ENCODE measurements at places on chromosomes 6 and 20.
A peak's percentile ranks its signal among the peaks of the same experiment; 100 is the strongest.

- DNase-seq, result no peak
These were observed 1.4 kb upstream of the BTN3A1 start for GRCh38 chr6:26400626-26401025.

DNA sequence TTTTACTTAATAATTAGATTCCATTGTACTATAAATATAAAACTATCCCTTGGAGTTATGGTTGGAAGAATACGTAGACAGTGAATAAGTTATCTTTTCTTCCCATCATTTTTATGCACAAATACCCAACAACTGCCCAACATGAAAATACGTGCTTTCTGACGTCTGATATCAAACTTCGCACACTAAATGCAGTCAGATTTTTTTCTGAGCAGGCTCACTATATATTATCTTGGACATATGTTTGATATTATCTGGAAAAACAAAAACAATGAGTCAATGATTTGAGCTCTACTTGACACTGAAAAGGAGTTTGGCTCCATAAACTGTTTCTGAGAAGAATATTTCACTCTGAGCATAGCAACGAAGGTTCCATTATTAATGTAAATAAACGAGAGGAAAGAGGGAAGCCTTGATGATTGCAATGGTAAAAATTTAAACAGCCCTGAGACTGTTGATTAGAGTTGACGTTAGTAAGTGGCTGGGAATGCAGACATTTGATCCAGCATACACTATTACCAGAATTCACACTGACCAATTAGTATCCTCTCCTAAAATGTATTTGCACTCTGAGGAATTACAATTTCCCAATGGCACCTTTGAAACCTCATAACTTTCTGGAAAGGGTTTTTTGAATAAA lies 1090.0 kb downstream of the EPHA7 start:
- no peak for DNase-seq

- no peak for DNase-seq
These were observed 20.7 kb downstream of the FOXO3 start for GRCh38 chr6:108581237-108581931.

DNA sequence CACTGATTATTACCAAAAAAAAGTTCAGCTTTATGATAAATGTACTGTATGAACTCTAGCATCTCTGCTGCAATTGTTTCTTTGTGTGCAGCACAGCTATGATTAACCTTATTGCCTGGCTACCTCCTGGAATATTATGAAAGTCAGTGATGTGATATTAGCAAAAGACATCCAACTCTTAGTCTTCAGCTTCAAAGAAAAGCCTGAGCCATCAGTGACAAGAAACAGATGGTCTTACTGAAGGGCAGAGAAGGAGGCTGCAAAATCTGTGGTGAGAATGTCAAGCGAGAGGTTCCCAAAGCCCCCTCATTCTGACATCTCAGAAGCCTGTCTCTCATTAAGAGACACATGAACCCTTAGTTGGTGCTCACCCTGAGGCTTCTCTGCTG lies 89.4 kb upstream of the TNFAIP3 start:
- DNase-seq, result no peak

DNA sequence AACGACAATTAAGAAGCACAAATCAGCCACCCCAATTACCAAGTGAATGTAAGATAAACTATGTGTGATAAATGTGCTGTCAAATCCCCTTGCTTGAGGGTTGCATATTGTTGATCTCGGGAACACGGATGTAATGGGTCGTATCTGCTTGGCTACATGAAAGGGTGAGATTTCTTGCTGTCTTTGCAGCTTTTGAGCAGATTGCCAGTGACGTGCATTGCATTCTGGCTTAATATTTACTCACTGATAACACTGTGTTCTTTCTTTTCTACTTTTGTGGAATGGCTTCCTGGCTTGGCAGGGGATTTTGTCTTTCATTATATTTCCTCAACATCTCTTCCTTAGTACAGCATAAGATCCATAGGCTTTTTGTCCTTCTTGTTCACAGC lies 10.5 kb upstream of the FAM210B start:
- no peak for DNase-seq

DNA sequence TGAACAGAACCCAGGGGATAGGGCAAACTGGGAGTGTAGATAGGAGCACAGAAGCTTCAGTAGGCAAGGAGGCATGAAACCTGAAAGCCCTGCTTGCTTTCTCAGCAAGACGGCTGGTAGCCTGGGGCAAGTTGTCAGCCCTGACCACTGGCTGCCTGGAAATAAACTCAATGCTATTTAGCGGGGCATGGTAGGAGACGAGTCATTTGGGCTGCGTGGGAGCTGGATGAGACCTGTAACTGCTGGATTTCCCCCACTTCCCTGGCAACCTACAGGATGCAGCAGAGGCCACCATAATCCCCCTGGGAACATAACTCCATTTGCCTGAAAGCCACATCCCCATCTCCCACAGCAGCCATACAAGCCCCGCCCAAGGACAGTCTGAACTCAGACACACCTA lies 332.6 kb upstream of the TBX18 start:
- no peak for DNase-seq

- DNase-seq, result peak; percentile 51
These were observed 704.2 kb upstream of the CITED2 start for GRCh38 chr6:140078561-140079125.
